Adrenal gland (tissue), 19 donors: ENCODE measurements at places on chromosomes 1 and 21.
A peak's percentile ranks its signal among the peaks of the same experiment; 100 is the strongest.

DNA sequence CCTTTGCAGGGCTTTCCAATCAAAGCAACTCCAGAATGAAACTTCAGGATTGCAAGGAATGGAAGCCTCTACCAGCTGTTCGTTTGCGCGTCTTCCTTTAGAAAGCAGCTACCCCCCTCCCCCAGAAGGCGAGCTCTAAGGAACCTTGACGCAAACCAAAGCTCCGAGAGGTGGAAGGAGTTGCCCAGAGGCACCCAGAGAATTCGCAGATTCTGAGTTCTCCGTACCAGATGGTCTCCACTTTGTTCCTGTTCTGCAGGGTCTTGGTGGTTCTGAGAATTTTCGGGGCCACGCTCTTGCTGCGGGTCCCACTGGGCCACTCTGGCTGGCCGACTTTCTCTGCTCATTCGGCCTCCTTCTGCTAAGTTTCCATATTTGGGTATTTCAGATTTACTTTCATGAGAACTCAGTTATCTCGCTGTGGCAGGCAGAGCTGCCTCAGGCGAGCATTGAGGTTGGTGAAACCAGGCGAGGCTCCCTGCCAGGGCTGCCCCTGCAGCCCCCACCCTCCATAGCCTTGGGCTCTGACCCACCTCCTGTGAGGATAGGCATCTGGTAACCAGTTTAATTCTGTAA lies 801 bp downstream of the TRAF5 start:
- DNase-seq, result peak; percentile 64

GRCh38 chr1:27436204-27437159 lies 44.1 kb downstream of the GPR3 start:
- no peak for DNase-seq

- DNase-seq, result no peak
These were observed 16.2 kb downstream of the IFI44 start for GRCh38 chr1:78665809-78666208.

GRCh38 chr1:234585330-234586055 lies 24.5 kb downstream of the IRF2BP2 start:
- peak; percentile 79 for DNase-seq

- DNase-seq, result peak; percentile 84
These were observed 38.2 kb upstream of the H6PD start for GRCh38 chr1:9196129-9197040.

DNA sequence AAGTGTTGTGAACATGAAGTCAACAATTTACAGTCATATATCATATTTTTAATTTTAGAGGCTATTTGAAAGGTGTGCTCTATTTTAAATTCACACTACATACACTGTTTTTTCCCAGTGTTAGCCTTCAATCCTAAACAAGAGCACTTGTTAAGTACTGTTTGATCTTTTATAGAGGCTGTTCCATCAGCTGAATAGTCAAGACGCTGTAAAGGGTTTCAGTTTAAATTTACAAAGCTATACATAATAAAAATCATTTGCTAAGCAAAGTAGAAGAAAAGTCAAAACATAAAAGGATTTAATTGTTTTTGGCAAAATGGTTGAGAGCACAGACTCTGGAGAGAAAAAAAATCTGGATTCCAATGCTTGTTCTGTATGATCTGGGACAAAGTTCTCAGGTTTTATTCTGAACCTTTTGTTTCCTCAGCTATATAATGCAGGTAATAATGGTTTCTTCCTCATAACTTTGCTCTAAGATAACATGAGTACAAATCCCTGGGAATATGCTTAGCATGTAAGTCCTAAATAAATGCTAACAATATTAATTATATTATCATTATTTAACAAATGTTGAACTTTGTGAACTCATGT lies 44.3 kb downstream of the RBM11 start:
- DNase-seq, result no peak

DNA sequence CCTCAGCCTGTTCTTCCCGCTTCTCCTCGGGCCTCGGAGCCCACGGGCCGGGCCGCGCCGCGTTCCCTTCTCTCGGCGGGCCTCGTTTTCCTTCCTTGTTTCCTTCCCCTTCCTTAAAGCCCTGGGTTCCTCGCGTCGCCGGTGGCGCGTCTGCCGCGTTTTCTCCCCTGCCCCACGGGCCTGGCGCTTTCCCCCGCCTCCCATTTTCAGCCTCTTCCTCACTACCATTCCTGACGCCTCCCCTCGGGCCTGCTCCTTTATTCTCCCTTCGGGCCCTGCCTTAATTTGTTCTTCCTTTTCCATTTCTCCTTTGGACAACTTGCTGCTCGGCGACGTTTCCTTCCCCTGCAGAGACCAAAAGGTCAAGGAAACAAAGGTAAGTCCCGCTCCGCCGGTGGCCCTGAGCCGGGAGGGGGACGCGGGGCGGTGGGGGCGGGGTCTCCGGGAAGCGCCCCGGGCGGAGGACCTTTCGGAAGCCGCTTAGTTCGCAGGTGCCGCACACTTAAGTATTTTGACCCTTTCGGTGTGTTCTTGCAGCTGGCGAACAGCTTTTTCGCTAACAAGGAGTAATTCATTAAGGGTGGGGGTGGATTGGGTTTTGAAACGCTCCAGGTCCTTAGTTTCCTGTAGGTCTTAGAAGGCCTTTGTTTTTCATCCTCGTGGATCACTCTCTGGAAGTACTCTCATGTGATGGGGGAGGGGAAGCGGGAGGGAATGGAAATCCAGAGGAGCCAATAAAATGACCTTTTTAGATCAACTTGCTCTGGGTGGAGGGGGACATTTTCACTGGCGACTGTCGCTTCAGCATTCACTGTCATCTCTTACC lies 780 bp downstream of the YTHDF2 start:
- peak; percentile 69 for DNase-seq

DNA sequence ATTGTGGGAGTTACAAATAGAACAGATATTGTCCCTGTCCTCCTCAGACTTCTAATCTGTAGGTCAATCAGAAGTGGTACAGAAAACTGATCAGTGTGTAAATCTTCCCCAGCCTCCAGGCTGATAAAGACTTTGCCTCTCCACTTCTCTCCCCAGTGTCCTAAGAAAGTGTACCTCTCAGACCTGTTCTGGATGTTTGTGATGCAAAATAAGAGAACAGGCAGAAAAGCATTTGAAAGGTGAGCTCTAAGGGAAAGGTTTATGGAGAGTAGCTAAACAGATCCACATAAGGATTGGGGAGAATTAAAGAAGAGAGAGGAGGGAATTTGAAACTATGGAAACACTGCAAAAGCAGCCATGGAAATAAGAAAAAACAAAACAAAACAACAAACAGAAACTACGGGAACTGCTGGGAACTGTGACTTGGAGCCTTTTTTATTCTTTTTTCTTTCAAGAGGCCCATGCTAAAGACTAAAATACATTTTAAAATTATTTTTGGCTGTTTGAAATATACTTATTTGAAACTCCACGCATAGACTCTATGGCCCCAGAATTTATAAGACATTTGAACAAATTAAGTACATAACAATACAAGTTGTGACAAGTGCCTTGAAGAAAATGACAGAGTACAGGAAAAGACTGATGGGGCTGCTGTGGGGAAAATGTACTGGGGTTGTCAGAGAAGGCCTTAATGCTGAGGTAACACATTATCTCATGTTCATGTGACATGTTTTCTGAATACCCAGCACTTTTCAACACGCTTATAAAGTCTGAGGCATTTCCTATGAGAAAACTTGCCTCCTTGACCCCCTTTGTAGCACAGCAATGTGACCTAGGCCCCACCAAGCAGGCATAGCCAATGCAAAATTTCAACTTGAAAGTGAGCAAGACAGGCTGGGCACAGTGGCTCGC lies 51.2 kb downstream of the TRAF5 start:
- DNase-seq, result no peak

- DNase-seq, result no peak
These were observed 2.2 kb downstream of the LMO4 start for GRCh38 chr1:87330885-87331364.

DNA sequence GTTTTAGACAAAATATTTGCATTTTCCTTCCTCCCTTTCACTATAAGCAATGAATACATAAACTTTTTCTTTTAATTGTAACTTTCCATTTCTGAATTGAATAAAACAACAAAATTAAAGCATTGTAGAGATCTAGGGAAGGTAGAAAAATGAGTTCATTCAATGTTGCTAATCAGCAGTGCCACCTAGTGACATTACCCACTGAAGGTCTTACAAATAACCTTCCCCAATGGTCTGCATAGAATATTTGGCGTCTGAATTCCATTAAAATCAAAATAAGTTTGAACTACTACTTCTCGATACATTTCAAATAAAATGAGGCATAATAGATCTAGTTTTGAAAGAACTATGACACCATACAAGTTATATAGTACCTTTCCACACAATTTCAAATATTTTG lies 19.6 kb downstream of the FH start:
- DNase-seq, result peak; percentile 24

DNA sequence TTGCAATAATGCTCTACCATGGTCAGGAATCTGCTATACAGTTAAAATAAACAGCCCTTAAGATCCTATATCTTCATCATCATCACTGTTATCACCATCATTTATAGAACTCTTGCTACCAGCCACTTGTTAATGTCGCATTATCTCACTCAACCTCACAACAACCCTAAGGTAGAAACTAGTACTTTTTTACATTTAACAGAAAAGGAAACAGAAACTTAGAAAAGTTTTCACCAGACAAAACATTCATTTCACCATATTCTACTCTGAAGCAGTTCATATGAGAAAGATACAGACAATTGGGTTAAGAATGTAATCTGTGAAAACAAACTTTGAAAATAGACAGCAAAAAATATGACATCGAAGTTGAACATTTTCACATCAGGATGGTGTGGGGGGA lies 262.6 kb downstream of the ATG4C start:
- DNase-seq, result no peak

- DNase-seq, result no peak
These were observed 616.1 kb upstream of the ADAMTS5 start for GRCh38 chr21:27582948-27583430.

GRCh38 chr1:18583326-18583941 lies 47.2 kb upstream of the PAX7 start:
- DNase-seq, result peak; percentile 51

DNA sequence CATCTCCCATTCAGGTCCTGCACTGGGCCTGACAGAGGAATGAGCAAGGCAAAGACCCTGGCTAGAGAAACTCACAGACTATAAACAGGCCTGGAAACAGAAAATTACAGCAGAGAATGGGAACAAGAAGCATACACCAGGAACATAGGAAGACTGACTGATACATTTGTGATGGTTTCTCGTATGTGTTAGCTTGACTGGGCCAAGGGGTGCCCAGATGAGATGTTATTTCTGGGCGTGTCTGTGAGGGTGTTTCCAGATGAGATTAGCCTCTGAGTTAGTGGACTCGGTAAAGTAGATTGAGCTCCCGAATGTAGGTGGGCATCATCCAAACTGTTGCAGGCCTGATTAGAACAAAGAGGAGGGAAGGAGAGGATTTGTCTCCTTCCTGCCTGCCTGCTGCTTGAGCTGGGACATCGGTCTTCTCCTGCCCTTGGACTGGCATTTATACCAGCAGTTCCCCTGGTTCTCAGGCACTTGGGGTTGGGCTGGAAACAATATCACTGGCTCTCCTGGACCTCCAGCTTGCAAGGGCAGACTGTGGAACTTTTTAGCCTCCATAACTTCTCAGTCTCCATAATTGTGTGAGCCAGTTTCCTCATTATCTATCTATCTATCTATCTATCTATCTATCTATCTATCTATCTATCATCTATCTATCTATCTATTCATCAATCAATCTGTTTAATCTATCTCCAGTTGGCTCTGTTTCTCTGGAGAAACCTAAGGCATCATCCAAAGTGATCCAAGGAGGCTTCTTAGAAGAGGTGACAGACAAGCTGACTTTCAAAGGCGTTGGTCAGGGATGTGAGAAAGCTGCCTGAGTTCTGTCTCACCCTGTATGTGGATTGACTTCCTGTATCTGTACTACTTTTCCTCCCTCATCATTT lies 9.7 kb upstream of the FOXO6 start:
- peak; percentile 3 for DNase-seq

- no peak for DNase-seq
These were observed 103.0 kb downstream of the LAMC2 start for GRCh38 chr1:183289051-183289496.

DNA sequence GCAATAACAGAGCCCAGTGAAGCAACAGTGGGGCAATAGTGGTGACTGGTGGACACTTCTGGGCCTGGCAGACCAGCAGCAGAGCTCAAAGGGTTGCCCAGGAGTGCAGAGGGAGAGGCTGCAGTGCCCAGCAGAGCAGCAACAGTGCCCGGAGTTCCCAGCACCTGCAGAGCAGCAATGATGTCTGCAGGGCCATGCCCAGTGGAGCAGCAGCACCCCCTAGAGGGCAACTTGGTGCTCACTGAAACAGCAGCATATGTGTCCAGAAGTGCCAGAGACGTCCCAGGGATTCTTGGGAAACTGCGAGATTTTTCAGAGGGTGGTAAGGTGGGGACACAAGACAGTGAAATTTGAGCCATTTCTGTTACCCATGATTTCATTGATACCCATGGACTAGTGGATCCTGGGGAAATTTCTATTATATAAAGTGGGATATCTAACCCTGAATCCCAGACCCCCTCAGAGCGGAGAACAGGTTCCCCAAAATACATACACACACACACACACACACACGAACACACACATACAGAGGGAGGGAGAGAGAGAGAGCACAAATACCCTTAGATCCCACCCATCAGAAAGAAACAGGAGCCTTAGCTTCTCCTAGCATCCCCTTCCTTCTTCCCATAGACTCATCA lies 156.9 kb upstream of the GJB5 start:
- DNase-seq, result peak; percentile 87

DNA sequence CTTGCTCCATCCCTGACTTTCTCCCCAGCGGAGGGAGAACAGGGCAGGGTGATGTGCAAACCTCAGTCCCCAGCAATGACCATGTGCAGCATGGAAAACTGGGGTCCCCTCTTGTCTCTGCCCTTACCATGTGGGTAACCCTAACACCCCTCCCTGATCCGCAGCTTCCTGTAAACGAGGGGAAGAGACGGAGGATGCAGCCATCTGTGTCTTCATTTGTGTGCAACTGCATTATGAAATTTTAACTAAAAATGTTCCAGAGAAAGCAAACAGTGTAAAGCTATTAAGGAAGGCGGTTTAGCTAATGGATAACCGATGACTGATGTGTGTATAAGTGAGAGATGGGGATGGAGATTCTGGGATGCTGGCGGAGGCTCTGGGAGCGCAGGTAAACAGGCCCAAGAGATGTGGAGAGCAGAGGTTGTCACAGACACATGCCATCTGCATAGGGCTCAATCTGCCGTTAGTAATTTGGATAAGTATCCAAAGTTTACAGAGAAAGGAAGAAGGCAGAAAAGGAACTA lies 206.6 kb downstream of the DSCAM start:
- DNase-seq, result no peak

DNA sequence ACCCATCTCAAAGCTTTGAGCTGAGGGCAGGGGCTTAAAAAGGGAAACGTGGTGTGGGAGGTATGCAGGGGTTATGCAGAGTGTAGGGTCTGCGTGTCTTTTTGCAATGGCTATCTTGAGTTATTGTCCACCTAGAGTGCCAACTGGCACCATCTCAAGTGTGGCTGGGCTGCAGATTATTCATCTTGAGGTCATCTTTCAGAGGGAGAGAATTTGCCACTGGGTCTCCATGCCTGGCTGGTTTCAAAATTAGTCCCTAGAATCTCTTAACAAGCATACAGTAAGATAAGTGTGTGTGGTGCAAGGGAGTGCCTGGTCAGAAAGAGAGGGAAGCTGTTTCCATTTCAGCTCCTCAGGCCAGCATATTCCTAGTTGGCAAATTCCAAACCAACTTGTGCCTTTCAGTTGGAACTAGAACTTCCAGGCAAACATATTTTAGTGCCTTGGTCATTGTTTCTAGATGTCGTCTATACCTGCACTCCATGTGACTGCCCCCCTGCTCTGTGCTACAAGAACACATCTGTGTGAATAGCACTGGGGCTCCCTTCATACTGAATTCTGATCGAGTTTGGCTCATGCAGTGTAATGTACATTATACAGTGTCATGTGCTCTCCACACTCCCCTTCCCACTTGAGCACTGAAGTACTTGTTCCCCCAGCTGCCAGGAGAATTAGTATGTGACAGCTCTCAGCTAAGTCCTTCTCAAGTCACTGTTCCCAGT lies 5.0 kb upstream of the OR2T8 start:
- no peak for DNase-seq
